ENCODE measurements at places on chromosomes 3 and 15. TPM values are rescaled to one million over a fixed set of nuclear protein-coding genes. Genes with fewer than 3 reads are reported as not detected.

The IL16 gene
- 7.7 TPM for polyA plus RNA-seq

The FAH gene
- polyA plus RNA-seq = 81.5 TPM

The LYZL4 gene
- not detected for polyA plus RNA-seq

The STRA6 gene
- not detected for polyA plus RNA-seq

The COLQ gene
- polyA plus RNA-seq = 2.1 TPM

DNA sequence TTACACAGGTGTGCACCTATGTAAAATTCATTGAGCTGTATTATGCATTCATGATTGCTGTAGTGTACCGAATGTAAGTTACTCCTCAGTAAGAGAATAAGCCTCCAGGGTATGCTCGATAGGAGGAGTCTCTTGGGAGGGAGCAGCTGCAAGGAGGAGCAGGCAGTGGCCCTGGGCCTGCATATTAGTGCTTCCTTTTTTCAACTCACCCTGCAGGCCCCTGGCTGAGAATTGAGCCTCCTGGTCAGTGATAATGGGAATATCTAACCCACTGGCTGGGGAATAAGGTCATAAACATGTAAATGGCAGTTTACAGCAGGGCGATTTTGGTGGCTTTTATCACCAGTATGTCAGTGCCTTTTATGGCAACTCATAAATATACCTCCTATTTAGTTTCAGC, 21.7 kb upstream of the SFMBT1 start:
- no peak overlapping the region for H3K4me3 ChIP-seq
- H3K4me1 ChIP-seq = no peaks in the 10 kb centered on the region
- H3K27me3 ChIP-seq = no peaks in the 10 kb centered on the region
- no peaks in the 10 kb centered on the region for H3K36me3 ChIP-seq
- no peak for DNase-seq

DNA sequence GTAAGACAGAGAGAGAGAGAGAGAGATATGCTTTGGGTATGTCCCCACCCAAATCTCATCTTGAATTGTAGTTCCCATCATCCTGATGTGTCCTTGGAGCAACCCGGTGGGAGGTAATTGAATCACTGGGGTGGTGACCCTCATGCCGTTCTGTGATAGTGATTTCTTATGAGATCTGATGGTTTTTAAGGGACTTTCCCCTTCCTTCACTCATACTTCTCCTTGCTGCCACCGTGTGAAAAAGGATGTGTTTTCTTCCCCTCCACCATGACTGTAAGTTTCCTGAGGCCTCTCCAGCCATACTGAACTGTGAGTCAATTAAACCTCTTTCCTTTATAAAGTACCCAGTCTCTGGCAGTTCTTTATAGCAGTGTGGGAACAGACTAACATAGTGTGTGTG, 60.3 kb downstream of the EOMES start:
- no peaks in the 10 kb centered on the region for H3K27me3 ChIP-seq
- no peaks in the 10 kb centered on the region for H3K4me1 ChIP-seq
- DNase-seq = no peak
- H3K36me3 ChIP-seq = no peaks in the 10 kb centered on the region

DNA sequence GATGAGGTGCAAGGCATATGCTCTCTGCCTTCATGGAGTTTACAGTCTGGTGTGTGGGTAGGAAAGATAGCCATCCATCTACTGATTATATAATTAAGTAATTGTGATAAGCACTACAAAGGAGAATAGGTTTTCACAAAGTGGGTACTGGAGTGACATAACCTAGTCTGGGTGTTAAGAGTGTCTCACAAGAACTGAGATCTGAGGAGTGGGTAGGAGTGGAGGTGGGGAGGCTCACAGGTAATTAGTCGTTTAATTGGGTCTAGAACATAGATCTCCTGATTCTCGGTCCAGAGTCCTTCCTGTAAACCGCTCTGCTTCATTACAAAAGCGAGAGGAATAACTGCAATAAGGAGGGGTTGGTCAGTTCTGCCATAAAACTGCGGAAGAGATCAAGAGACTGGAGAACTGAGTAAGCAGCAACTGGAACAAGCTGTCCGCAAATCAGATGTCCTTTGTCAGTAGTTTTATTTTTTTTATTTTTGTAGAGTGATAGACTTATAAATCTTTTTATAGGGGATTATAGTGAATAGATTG, 2.2 kb downstream of the NEO1 start:
- peak overlapping the region; percentile 98 for H3K4me3 ChIP-seq
- H3K27me3 ChIP-seq = no peaks in the 10 kb centered on the region
- no peaks in the 10 kb centered on the region for H3K36me3 ChIP-seq
- peak; percentile 81 for DNase-seq
- no peaks in the 10 kb centered on the region for H3K4me1 ChIP-seq

DNA sequence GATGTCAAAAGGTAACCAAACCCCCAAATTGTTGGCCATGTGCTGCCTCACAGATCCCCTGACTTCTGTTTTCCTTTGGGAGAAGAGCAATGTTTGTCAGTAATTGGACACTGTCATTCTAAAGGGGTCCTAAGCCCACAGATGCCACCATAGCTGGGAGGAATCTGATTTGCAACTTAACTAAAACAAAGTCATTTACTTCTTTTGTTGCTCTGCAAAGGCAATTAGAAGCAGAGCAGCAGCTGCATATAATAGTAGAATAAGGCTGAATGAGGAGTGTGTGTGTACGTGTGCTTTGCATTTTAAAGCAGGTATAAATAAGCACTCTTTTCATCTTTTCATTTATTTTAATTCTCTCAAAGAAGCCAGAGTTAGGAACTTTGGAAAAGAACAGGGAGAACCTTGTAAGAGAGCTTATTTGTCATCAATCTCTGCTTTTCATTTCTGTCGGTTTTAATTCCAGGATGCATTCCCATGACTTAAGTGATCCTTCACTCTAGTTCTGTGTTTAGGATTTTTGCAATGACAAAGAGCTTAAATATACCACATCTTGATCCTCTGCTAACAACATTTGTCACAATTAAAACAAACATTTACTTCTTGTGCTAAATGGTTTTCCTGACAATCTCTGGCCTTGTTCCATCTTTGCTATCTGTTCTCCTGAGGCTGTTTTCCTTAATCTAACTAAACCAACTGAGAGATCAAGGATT, 530.2 kb upstream of the CBLB start:
- H3K27me3 ChIP-seq = no peaks in the 10 kb centered on the region
- no peaks in the 10 kb centered on the region for H3K36me3 ChIP-seq
- no peak overlapping the region for H3K27ac ChIP-seq
- no peak for DNase-seq

GRCh38 chr3:147358144-147358992, 48.0 kb downstream of the ZIC4 start:
- peaks cover 59% of the 10 kb centered on the region for H3K27me3 ChIP-seq
- no peak overlapping the region for H3K4me3 ChIP-seq
- no peak overlapping the region for H3K27ac ChIP-seq
- H3K4me1 ChIP-seq = no peaks in the 10 kb centered on the region

- no peak for DNase-seq
- H3K4me3 ChIP-seq = no peak overlapping the region
- H3K27ac ChIP-seq = no peak overlapping the region
Measured at GRCh38 chr3:5694266-5694665, 506.8 kb downstream of the EDEM1 start.

DNA sequence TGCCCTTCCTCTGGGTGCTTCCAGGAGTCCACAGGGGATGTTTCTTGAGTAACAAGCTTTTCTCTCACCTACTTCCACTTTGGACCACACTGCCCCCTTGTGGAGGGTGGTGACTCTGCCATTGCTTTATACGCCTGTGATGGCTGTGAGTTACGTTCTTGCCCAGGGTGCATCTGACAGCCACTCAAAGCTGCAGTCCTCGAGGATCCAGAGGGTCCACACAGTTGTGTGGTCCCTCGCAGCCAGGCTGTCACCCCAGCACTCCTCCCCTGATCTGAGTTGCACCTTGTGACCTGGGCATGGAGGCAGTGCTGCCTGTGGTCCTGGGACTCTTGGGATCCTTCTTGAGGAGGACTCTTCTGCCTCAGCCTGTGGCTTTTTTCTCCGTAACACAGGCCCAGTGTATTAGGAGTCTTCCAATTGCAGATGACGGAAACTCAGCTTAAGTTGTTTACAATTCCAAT, 23.4 kb downstream of the FOXL2 start:
- no peaks in the 10 kb centered on the region for H3K4me1 ChIP-seq
- no peak overlapping the region for H3K4me3 ChIP-seq
- DNase-seq = peak; percentile 90
- no peaks in the 10 kb centered on the region for H3K27me3 ChIP-seq

DNA sequence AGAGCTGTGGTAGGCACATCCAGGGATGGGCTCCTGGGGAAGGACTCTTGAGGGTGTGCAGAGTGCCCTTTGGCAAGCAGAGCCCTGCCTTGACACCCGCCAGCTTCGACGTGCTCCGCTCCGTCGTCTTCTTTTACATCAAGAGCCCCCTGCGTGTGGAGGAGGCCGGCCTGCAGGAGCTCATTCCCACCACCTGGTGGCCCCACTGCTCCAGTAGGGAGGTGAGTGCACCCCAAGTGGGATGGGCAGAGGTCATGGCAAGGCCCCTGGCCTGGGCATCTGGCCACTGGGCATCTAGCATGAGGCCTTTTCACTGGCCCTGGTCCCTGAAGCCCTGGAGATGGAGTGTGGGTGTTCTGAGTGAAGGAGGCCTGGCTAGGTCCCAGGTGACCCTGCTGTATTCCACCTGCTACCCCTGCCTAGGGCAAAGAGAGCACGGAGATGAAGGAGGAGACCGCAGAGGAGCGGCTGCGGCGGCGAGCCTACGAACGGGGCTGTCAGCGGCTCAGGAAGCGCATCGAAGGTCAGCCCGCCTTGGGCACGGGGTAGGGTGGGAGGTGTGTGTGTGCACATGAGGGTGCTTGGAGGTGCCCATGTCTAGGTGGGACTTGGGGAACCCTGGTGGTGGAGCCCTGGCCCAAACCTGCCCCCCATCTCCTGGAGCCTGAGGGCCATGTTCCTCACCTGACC, 12.2 kb downstream of the RNF123 start:
- H3K36me3 ChIP-seq = peaks cover 6% of the 10 kb centered on the region
- no peak for DNase-seq
- H3K27ac ChIP-seq = no peak overlapping the region
- no peaks in the 10 kb centered on the region for H3K27me3 ChIP-seq

GRCh38 chr3:51588724-51589123, 50.2 kb downstream of the RAD54L2 start:
- H3K4me3 ChIP-seq = no peak overlapping the region
- no peaks in the 10 kb centered on the region for H3K4me1 ChIP-seq
- H3K27ac ChIP-seq = no peak overlapping the region
- DNase-seq = no peak
- no peaks in the 10 kb centered on the region for H3K27me3 ChIP-seq

DNA sequence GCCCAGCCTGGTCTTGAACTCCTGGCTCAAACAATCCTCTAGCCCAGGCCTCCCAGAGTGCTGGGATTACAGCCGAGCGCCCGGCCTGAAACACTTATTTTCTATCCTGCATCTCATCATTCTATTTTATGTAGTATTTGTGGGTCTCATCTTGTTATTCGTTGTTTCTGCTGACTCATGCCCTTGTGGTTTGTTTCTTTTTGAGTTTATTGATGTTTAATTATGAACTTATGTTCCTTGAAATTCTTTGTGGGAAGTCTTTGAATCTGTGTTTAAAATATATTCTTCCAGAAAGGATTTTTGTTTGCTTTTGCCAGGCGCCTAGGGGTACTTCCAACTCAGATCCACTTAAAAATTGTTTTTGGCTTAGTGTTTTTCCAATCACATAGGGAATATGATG, 78.3 kb upstream of the C15orf39 start:
- no peak for DNase-seq
- H3K27ac ChIP-seq = no peak overlapping the region

- no peaks in the 10 kb centered on the region for H3K27me3 ChIP-seq
- H3K4me3 ChIP-seq = peak overlapping the region; percentile 35
- DNase-seq = no peak
- H3K27ac ChIP-seq = peak overlapping the region; percentile 48
- no peaks in the 10 kb centered on the region for H3K36me3 ChIP-seq
Measured at GRCh38 chr15:66369773-66370651, 13.5 kb upstream of the TIPIN start.

GRCh38 chr15:66733976-66734375, 31.9 kb downstream of the SMAD6 start:
- DNase-seq = no peak
- H3K4me1 ChIP-seq = no peaks in the 10 kb centered on the region
- no peaks in the 10 kb centered on the region for H3K27me3 ChIP-seq
- H3K4me3 ChIP-seq = no peak overlapping the region
- H3K36me3 ChIP-seq = no peaks in the 10 kb centered on the region

GRCh38 chr3:17755836-17756235, 13.4 kb upstream of the TBC1D5 start:
- H3K27ac ChIP-seq = no peak overlapping the region
- no peaks in the 10 kb centered on the region for H3K27me3 ChIP-seq
- no peaks in the 10 kb centered on the region for H3K36me3 ChIP-seq
- H3K4me3 ChIP-seq = no peak overlapping the region
- no peaks in the 10 kb centered on the region for H3K4me1 ChIP-seq

DNA sequence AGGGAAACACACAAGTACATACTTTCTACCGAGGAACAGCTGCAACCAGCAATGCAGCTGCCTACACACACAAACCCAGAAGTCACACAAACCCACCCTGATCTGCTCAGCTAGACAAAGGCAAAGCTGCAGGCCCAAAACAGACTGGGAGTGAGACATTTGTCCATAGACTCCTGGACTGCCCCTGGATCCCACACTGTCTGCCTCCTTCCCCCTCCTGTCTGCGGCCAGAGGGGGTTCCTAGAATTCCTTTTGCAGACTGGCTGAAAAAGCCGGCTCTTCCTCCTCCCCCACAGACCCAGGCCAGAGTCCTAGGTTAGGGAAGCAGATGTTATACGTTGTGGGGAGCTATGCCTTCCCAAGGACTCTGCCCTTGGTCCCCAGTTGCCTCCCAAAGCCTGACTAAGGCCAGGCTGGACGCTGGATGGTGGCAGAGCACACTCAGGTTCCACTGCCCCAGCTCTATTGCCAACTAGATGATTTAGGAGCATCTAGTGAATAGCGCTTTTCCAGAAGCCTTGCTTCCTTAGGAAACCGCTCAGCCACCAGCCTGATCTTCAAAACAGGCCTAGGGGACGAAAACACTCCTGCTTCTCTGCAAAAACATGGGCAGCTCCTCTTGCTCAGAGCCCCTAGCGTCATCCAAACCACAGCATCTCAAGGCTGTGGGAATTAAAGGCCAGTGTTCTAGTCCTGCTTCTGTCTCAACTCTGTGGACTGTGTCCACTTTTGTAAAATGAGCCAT, 37.4 kb upstream of the CILP start:
- H3K27ac ChIP-seq = no peak overlapping the region
- H3K36me3 ChIP-seq = no peaks in the 10 kb centered on the region
- H3K4me1 ChIP-seq = no peaks in the 10 kb centered on the region
- no peak overlapping the region for H3K4me3 ChIP-seq
- no peaks in the 10 kb centered on the region for H3K27me3 ChIP-seq

- H3K27me3 ChIP-seq = no peaks in the 10 kb centered on the region
- H3K4me1 ChIP-seq = no peaks in the 10 kb centered on the region
- no peak for DNase-seq
- H3K4me3 ChIP-seq = no peak overlapping the region
- peaks cover 4% of the 10 kb centered on the region for H3K36me3 ChIP-seq
- no peak overlapping the region for H3K27ac ChIP-seq
Measured at GRCh38 chr3:187082758-187083375, 56.4 kb downstream of the RPL39L start.

DNA sequence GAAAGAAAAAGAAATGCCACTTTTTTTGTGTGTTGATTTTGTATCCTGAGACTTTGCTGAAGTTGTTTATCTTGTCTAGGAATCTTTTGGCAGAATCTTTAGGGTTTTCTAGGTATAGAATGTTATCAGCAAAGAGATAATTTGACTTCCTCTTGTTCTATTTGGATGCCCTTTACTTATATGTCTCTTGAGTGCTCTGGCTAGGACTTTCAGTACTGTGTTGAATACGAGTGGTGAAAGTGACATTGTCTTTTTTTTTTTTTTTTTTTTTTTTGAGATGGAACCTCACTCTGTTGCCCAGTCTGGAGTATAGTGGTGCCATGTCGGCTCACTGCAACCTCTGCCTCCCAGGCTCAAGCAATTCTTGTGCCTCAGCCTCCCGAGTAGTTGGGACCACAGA, 64.7 kb upstream of the NPHP3 start:
- no peaks in the 10 kb centered on the region for H3K27me3 ChIP-seq
- no peak for DNase-seq
- no peaks in the 10 kb centered on the region for H3K36me3 ChIP-seq
- H3K27ac ChIP-seq = no peak overlapping the region
- H3K4me1 ChIP-seq = no peaks in the 10 kb centered on the region

All from small intestine (tissue), 16 donors.